ENCODE measurements at places on chromosomes 1 and 21.

GRCh38 chr1:155003766-155004351 lies 1.3 kb downstream of the ZBTB7B start:
- DNase-seq, result peak; percentile 42

DNA sequence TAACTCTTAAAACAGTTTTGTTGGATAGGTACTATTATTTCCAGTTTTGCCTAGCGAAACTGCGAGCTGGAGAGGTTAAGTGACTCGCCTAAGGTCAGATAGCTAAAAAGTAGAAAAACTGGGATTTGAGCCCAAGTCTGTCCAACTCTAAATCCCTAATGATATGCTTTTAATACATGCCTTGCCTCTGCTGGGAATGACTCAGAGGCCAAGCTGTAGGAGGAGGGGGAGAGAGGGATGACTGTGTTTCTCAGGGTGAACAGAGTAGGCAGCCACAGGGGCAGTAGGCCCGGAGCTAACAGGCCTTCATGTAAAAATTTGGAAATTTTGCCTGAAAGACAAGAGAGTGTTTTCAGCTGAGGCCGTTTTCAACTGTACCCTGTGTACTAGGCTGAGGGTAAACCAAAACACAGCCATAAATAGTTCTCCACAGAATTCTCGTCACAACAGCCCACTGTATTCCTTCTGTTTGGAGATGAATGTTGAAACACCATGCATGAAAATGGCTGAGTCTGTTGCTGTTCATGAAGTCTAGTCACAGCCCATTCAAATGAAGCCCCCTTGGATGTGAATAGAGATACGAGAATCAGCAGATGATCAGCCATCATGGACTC lies 107.5 kb upstream of the HOOK1 start:
- DNase-seq, result no peak

DNA sequence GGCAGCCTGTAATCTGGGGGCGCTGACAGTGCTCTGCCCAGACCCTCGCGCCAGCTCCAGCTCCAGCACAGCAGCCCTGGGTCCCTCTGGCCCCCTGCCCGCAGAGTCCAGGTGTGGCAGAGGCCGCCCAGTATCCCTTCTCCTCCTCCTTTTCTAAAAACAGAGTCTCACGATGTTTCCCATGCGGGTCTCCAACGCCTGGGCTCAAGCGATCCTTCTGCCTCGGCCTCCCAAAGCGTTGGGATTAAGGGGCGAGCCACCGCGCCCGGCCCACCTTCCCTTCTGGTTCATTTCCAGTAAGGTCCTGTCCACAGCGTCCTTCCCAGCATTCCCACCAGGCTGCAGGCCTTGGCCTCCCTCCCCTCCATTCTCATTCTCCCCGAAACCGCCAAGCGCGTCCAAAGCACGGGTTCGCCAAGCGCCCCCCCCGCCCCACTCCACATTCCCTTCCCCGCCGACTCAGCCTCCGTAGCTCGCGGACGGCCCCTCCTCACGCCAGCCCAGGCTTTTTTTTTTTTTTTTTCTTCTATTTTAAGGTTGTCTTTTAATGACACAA lies 2.0 kb upstream of the PCBP3 start:
- no peak for DNase-seq

DNA sequence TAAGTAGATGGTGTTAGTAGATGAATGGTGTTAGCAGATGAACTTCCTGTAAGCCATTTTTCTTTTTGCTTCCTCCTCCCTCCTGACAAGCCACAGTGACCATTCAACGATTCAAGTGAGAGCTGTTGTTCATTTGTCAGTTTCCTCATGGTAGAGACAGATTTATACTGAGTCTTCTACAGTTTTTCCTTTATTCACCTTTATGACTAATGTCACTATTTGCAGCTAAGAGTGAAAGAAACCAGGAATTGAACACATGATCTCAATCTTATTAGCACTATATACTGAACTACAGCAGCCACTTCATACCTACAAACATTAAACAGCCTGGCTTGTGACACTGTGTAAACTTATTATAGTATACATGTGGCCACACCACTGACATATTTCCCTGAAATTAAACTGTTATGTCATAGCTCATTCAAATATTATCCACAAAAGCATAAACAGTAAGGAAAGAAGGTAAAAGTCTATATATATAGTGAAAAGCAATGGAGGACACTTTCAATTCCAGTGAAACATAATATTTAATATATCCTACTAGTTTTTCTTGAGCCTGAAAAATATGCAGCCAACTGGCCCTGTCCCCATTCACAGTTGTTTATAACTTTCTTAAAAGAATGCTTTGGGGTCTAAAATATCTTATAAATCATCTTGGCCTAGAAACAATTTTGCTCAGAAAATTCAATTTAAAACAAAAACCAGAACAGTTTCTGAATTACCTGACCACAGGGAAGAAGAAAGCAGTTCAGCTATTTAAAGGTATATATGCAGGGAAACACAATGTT lies 566.9 kb upstream of the ZRANB2 start:
- DNase-seq, result no peak

- DNase-seq, result no peak
Observed at GRCh38 chr1:63272811-63273210, 49.6 kb upstream of the FOXD3 start.

- DNase-seq, result no peak
Observed at GRCh38 chr1:48233666-48234485, 11.4 kb downstream of the SLC5A9 start.

DNA sequence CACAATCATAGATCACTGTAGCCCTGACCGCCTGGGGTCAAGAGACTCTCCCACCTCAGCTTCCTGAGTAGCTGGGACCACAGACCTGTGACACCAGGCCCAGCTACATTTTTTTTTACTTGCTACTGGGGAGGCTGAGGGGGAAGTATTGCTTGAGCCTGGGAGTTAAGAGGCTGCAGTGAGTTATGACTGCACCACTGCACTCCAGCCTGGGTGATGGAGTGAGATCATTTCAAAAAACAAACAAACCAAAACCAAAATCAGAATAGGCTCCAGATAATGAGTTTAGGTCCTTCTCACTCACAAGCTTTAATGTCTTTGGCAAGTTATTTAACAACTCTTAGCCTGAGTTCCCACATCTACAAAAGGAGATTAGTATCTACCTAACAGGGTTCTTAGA lies 22.8 kb downstream of the WDR26 start:
- no peak for DNase-seq

DNA sequence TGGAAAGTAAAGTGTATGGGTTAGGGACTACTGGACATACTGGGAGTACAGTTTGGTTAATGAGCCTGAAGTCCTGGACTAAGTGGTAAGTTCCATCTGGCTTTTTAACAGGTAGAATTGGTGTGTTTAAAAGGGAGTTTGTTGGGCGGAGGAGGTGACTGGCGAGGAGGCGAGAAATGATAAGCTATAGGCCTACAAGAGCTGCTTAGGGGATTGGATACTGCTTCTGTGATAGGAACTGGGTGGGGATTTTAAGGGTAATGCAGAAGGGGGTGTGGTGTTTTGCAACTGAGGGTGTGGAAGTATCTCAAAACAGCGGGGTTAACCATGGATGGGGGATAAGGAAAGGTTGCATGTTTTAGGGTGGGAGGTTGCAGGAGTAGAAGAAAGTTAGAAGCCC lies 3.5 kb downstream of the ERVH48-1 start:
- DNase-seq, result no peak

- no peak for DNase-seq
Observed at GRCh38 chr1:198893141-198893540, 254.3 kb downstream of the PTPRC start.

DNA sequence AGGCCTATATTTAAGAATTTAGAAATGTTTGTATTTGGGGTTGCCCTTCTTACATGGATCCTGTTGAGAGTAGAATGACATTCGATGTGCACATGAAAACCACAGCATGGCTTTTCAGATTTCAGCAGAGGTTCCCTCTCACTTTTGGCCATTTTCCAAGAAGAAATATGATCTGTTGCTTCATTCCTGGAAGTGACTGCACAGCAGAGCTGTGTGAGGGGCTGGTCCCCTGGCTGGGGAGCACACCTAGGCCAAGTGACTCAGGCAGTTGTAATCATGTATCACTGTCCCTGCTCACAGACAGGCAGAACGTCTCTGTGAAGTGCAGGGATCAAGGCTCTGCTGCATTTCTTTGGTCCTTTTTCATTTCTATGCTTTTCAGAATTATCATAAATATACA lies 32.3 kb downstream of the AGT start:
- peak; percentile 27 for DNase-seq

DNA sequence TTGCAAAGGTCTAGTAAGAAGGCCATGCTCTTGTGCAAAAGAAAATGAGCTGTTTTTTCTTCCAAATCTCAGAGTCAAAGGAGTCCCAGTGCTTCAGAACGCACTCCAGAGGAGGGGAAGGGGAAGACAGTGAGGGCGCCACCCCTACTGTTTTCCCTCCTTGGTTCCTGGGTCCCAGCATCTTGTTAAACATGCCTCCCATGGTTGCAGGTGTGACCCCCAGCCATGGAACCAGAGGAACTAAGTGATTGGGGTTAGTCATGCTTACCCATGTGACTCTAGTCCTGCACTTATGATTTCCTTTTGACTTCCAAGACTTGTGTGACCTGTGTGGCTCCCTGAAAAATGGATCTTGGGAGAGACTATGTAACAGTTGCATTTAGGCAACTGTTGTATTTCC lies 6.1 kb upstream of the AKR7A3 start:
- no peak for DNase-seq

DNA sequence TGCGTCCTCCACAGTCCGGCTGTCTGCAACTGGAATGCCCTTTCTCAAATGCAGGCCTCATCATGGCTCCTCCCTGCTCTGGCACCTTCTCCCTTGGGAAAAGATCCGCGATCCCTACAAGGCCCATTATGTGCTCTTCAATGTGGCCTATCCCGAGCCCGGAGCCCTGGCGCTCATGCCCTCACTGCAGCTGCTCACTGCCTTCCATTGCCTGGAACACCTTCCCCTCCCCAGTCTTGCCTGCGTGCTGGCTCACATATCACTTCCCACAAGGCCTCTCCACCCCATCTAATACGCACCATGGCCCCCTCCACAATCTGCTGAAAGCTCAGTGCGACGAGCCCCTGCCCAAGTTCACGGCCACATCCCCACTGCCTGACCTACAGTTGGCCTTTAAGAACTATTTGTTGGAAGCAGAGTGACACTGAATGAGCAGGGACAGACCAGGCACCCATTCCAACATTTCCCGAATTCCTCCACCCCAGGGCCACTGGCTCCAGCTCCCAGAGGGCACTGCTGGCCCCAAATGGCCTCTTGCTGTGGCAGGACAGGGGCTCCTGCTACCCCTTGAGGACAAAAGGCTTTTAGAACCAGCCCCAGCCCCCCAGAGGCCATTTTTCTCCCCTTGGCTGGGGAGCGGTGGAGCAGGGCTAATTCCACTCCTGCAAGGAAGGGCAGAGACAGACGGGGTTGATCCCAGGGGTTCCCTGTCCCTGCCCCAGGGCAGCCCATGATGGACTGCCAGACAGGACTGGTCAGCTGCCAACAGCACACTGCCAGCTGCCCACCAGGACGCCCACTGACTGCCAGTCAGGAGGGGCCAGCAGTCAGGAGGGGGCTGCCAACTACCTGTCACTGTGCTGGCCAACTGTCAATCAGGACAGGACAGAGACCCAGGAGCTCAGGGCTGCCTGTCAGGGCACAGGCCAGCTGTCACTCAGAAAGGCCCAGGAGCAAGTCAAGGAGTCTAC lies 64.8 kb downstream of the DHRS3 start:
- no peak for DNase-seq

GRCh38 chr21:31374395-31374794 lies 30.3 kb upstream of the TIAM1 start:
- DNase-seq, result no peak

GRCh38 chr1:100860397-100860991 lies 34.1 kb downstream of the EXTL2 start:
- no peak for DNase-seq

- DNase-seq, result peak; percentile 16
Observed at GRCh38 chr1:93905734-93906133, 3.5 kb downstream of the GCLM start.

- DNase-seq, result peak; percentile 4
Observed at GRCh38 chr1:27233667-27234048, 774 bp upstream of the WDTC1 start.

DNA sequence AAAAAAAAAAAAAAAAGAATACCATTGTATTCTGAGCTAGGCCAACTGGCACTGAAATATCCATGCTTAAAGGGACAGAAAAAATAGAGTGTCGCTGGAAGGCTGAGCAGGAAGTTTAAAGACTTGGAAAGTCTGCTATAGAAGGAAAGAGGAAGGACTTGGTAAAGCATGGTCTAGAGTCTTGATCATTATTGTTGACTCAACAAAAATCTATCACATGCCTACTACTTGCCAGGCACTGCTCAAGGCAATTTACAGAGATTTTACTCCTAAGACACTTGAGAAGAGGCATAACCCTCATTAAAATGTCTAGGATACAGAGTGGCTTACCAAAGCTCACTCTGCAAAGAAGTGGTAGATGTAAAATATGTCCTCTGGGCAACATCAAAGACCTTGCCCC lies 324.0 kb upstream of the DAB1 start:
- DNase-seq, result no peak

GRCh38 chr1:43387976-43388599 lies 1.5 kb downstream of the MED8 start:
- DNase-seq, result no peak

- DNase-seq, result no peak
Observed at GRCh38 chr1:35324486-35324885, 56.0 kb downstream of the ZMYM4 start.

- DNase-seq, result no peak
Observed at GRCh38 chr1:53130598-53130877, 11.9 kb downstream of the SLC1A7 start.

DNA sequence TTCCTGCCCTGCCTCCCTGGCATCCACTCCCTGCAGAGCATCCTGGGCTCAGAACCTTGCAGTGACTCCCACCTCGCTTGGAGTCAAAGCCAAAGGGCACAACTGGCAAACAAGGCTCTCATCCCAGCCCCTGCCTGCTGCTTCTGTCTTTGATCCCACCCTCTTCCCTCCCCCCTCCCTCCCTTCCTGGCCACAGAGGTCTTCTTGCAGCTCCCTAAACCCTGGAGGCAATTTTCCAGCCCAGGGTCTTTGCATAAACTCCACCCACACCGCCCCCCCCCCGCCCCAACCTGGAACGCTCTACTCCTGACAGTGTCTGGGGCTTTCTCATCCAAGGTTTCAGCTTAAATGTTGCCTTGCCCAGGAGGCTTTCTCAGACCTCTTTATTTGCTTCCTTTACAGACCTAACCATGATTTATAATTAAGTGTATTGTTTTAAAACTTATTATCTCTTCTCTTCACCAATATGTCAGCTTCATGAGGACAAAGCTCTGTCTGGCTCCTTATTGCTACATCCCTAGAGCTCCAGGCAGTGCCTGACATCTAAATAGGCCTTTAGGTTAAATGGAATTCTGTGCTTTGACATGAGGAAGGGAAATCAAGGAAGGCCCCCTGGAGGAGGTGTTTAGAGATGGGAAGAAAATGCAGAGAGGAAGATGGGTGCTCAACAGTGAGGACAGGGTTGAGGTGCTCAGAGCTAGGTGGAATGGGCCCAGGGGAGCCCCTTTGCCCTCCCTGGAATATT lies 37.7 kb upstream of the PADI1 start:
- DNase-seq, result no peak

- no peak for DNase-seq
Observed at GRCh38 chr21:21713651-21714180, 715.5 kb downstream of the NCAM2 start.

GRCh38 chr21:43865540-43866259 lies 677 bp downstream of the AGPAT3 start:
- peak; percentile 16 for DNase-seq
